Fibroblast of skin of back (primary cell): ENCODE measurements at places on chromosomes 4 and X.

- no peak for DNase-seq
Measured at GRCh38 chr4:78845472-78845871, 69.3 kb downstream of the BMP2K start.

GRCh38 chrX:124098089-124098488 lies 136.6 kb downstream of the STAG2 start:
- DNase-seq, result peak; percentile 16

DNA sequence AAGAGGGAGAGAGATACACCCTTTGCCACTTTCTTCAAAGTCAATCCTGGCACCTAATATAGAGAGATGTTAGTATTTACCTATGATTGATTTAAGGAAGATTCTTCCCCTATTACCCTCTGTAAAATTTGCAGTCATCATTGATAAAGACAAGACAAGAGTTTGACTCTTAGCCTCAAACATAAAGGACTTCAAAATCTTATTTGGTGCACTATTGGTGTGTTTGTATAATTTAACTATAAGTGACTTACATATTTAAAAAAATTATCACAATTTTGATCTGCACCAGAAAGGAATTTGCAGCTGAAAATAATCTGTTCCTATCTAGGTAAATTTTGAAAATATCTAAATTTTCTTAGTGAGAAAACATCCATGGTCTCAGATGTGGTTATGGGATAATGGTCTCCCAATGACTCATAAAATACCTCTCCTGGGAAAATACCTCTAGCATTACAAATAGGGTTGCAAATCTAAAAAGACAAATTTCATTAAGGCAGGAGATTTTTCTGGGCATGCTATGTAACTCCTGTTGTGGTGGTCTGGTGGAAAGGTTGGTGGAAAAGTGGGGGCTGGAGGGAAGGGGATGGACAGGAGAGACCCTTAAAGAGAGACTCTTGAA lies 173.6 kb upstream of the MED14 start:
- peak; percentile 82 for DNase-seq

DNA sequence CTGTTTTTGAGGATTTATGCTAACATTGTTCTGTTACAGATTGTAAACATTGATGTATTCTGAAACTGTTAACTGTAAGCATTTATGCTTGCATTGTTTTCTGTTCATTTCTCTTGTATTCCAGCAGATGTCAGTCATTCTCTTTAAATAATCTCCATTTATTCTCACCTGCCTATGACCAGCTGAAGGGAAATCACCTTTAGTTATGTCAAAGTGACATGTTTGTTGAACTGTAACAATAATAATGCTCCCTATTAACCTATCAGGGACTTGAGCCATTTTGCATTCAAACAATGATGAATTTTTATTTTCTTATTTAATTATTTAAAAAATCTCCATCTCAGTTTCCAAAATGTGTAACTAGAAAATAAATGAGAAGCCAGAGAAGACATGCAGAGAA lies 58.0 kb downstream of the SPCS3 start:
- peak; percentile 12 for DNase-seq

GRCh38 chrX:19955306-19955705 lies 35.6 kb downstream of the BCLAF3 start:
- no peak for DNase-seq

DNA sequence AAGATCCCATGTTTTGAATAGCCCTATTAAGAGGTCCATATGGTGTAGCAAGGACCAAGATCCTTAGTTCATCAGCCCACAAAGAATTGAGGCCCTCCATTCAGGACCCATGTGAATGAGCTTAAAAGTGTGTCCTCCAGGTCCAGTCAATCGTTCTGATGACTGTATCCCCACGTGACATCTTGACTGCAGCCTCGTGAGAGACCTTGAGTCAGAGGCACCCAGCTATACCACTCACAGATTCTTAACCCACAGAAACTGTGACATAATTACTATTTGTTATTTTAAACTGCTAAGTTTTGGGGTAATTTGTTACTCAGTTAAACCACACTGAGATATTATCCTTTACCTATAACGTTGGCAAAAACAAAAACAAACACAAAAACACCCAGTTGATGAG lies 62.4 kb downstream of the ZNF182 start:
- DNase-seq, result no peak

DNA sequence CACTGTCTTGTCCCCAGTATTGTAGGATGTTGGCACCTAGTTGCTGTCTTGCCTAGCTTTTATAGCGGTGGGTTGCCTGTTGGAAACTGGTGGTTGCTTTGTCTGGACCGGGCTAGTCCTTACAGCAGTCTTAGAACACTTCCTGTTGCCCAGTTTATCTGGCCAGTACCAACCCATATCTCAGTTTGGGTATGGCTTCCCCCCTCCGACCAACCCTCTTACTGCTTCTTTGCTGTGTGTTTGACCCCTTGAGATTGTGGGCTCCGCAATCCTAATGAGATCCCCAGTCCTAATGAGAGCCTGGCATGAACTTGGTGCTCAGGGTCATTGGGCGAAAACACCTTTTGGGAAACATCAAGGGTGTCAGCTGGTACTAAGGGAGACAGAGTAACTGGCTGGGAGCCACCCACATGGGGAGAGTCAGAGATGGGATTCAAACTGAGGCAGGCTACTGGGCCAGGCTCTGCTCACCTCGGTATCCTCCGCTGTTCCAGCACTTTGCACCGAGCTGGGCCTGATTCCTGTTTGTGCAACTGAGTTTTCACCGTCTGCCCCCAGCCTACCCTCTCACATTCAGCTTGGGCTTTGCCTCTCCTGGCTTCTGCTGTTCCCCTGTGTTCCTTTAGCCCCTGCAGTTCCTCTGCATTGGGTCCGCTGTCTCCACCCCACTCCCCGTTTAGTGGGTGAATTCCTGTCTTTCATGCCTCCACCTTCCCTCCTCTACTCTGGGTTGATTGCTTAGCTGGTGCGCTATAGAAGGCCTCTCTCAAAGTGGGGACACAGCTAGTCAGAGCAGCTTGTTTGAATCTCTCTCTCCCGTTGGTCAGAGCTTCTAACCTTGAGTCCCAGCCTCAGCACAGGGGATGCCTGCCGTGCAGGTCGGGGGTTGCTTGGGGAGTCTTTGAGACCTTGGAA lies 1.6 kb downstream of the TBC1D14 start:
- DNase-seq, result no peak

- DNase-seq, result no peak
Measured at GRCh38 chr4:600850-601515, 24.4 kb upstream of the PDE6B start.

DNA sequence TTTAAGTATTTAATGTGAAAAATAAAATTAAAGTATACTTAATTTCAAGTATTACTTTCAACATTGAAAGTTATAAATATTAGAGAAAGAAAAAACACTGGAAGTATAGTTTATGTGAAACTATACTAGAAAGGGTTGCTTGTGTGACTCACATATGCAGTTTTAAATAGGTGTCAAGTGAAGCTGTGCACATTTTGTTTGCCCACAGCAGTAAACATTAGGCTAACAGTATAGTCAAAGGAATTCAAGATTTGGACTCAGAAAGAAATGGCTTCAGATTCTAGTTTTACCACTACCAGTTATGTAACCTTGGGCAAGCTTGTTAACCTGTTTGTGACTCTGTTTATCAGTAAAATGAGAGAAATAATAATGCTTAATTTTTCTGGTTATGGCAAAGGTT lies 148.2 kb downstream of the FAM47B start:
- no peak for DNase-seq

DNA sequence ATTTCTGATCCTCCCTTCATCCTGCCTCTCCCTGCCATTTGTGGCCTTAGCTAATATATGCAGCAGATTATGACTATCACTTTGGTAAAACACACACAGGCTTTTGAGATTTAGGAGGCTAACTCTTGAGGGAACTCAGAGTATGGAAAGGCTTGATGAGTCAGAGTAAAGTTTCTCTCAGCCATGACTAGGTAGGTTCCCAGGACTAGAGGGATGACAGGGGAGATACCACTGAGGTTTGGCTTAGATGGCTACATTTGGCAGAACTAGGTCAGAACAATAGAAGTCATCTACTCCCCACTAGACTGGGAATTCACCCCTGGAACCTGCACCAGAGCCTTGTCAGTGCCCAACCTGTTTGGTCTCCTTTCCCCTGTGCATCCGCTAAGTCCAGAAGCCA lies 585.7 kb downstream of the TLL1 start:
- peak; percentile 83 for DNase-seq

DNA sequence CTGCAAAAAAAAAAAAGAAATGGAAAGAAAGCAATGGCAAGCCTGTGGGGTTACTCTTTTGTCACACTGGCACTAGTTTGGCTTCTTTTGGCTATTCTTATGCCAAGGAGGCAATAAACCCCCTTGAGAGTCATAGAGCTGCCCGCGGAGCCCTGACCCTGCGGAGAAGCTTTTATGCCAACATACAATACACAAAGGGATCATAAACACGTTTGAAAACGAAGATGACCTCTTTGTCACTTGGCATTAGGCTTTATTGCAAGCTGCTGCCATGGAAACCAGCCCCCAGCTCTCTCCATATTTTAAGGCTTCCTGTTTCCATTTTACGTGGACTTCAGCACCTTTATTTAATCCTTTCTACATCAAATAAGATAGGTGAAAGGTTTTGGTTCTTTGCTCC lies 7.6 kb downstream of the NEUROG2 start:
- DNase-seq, result no peak
